ENCODE measurements at places on chromosomes 16 and 17. TPM values are rescaled to one million over a fixed set of nuclear protein-coding genes. Genes with fewer than 3 reads are reported as not detected.

SP6 gene
- total RNA-seq: 2.2 TPM

TRIM72 gene
- not detected for total RNA-seq

GDPD1 gene
- total RNA-seq: 1.9 TPM

CD79B gene
- total RNA-seq: not detected

MYO15B gene
- 4.5 TPM for total RNA-seq

LGALS9B gene
- not detected for total RNA-seq

CRK gene
- 165 TPM for total RNA-seq

KRTAP2-3 gene
- not detected for total RNA-seq

SLC38A8 gene
- not detected for total RNA-seq

ORAI3 gene
- 24.3 TPM for total RNA-seq

BLTP2 gene
- 101 TPM for total RNA-seq

CTRB1 gene
- total RNA-seq: not detected

CES4A gene
- total RNA-seq: 2.2 TPM

PVALEF gene
- total RNA-seq: not detected

SCNN1B gene
- total RNA-seq: 0.48 TPM

WDR81 gene
- total RNA-seq: 24.6 TPM

CDT1 gene
- 2.1 TPM for total RNA-seq

WNT3 gene
- total RNA-seq: 1.1 TPM

MYH1 gene
- not detected for total RNA-seq
